ENCODE measurements at places on chromosomes 5 and 9.
A peak's percentile ranks its signal among the peaks of the same experiment; 100 is the strongest.

DNA sequence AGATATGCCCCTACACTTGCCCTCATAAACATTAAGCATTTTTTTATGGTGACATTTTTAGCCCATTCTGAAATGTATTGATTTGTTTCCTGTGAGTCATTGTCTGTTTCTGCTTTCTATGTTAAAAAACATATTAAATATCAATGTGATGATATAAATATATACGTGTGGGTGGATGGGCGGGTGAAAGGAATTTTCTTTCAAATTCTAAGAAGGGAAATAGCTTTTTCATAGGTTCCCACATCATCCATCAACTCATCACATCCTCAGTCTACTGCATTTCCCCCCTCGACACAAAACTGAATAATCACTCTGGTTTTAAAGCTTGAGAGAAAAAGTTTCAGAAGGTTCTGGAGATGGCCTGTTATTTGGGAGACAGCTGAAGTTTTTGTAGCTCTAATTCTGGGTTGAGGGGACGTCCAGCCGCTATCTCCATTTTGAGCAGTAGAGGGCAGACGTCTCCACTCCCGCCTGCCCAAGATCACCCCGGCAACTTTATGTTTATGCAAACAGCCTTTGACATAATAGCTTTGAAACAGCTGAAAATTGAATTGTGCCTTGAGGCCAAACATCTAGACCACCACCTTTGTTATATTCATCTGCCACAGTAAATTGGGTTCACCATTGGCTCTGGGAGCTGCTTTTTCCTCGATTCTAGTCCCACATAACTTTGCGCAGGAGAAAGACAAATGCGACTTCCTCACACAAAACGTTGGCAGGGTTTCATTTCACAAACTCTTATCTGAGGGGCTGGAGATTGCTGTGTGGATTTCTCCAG is 216.2 kb upstream of the CLINT1 start:
- peak; percentile 80 for DNase-seq

DNA sequence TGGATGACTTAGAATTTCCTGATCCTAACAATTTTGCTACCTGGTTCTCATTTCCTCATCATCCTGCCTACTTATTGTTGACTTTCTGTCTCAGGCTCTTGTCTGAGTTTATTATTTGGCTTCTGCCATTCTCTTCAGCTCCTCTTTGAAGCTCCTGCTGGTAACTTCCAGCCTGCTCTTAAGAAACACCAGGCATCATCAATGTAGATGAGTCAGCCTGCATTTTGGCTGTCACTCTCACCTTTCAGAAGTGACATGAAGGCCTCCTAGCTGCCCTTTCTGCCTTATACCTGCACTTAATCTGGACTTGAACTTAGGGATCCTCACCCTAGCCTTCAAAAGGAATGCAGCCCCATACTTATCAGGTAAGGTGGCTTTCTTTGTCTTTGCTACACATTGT is 551.8 kb upstream of the ZNF608 start:
- DNase-seq, result no peak

- DNase-seq, result no peak
These were observed 108.6 kb upstream of the MINAR2 start for GRCh38 chr5:129639331-129639730.

GRCh38 chr5:174575043-174575442 is 149.3 kb upstream of the MSX2 start:
- no peak for DNase-seq

GRCh38 chr9:79759460-79759859 is 187.7 kb downstream of the TLE4 start:
- no peak for DNase-seq

DNA sequence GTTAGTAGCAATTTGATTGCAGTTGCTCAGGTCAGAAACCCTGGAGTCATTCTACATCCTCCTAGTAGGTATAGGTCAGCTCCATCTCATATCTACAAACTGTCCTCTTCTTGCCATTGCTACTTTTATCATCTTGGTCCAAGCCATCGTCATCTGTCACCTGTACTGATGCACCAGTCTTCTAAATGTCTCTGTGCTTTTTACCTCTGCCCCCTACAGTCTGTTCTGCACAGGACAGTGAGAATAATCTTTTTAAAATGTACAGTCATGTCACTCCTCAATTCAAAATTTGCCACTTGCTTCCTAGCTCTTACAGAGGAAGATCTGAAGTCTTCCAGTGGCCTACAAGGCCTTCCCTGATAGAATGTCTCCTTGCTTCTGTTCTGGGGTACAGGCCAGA is 6.8 kb downstream of the NNT start:
- peak; percentile 13 for DNase-seq

DNA sequence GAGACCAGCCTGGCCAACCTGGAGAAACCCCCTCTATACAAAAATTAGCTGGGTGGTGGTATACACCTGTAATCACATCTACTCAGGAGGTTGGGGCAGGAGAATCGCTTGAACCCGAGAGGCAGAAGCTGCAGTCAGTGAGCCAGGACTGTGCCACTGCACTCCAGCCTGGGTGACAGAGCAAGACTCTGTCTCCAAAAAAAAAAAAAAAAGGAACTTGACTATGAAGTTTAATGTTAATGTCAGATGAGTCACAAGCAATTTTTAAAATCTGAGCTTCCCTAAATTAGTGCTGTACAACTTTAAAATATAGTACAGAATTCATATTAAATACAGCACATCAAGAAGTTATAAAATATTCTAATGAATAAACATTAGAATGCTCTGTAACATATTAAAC is 1.5 kb downstream of the MEIKIN start:
- DNase-seq, result no peak

DNA sequence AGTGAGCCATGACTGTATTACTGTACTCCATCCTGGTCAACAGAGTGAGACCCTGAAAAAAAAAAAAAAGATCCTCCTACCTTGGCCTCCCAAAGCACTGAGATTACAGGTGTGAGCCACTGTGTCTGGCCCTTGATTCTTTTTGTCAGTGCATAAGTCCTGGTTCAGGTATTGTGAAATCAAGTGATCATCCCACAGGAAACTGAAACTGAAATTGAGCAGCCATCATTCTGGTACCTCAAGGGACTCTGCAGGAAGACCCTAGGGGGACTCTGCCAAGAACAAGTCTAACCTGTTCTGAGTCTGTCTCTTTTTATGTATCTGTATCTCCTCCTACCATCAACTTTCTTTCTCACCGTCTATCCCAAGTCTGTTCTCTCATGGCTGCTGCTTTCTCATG is 1.9 kb upstream of the DCAF10 start:
- no peak for DNase-seq
